Bronchial epithelial cell (primary cell): ENCODE measurements at places on chromosomes 5 and 9.
A peak's percentile ranks its signal among the peaks of the same experiment; 100 is the strongest.

DNA sequence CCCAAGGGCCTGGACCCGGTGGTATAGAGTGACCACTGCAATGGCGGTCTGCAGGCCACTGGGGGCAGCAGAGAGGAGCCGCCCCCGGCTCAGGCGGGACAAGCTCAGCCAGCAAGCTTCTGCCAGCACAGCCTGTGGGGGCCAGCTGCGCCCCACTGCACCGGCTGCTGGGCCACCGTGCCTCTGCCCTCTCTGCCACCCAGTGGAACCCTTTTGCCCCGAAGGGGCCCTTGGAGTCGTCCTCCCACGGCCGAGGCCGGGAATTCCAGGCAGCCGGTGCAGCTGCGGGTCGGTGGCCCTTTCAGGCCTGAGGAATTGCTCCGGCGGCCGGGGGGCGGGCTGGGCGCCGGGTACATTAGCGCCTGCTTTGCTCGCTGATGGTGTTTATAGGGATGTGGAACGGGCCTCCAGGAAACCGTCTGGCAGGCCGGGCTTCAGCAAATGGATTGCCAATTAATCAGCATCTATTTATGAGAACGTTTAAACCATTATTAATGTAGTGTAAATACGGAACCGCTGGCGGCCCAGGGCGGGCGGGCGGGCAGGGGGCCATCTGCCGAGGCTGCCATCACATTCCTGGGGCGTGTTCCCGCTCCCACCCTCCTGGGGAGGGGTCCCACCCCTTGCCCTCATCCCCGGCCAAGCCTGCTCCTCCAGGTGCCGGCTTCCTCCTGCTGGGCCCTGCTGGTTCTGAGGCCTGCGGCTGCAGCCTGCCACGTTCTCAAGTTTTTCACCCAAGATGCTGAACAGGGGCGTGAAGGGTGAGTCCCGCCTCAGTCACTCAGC is 127.4 kb downstream of the BARX1 start:
- DNase-seq: peak; percentile 18

GRCh38 chr5:3105172-3105571 is 353.7 kb upstream of the IRX2 start:
- no peak for DNase-seq

- no peak for DNase-seq
These were observed 757.5 kb upstream of the ZNF608 start for GRCh38 chr5:125503946-125504345.

- DNase-seq: peak; percentile 13
These were observed 306.7 kb upstream of the CDH18 start for GRCh38 chr5:20294696-20295095.

GRCh38 chr9:79185866-79186265 is 385.9 kb upstream of the TLE4 start:
- DNase-seq: no peak

DNA sequence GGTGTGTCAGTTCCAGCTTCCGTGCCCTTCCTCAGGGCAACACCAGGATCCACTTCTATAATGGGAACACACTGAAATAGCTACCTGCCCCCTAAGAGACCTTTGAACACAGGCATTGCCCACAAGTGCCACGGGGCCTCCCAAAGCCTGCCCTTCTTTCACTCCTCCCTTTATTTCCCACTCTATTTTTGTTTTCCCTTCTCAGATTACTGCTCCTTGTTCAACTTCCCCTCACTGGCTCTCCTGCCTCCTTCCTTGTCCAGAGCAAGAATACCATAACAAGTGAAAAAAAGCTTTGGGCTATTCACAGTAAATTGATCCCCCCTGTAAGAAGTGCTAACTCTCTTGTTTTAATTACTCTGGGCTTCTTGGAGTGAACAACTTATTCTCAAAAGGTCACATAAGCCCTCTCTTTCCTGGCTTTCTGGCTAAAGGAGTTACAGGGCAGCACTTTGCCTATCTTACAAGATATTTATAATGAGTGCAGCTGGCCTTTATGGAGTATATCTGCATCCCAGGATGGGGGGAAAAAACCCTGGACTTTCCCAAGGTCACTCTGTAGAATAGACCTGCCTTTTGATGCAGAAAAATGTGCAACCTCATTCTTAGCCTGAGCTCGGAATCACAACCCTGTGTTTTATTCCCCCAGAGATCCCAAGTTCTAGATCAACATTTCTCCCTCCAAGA is 11.3 kb downstream of the CTXN3 start:
- no peak for DNase-seq
